ENCODE measurements at places on chromosomes 1 and 21.

DNA sequence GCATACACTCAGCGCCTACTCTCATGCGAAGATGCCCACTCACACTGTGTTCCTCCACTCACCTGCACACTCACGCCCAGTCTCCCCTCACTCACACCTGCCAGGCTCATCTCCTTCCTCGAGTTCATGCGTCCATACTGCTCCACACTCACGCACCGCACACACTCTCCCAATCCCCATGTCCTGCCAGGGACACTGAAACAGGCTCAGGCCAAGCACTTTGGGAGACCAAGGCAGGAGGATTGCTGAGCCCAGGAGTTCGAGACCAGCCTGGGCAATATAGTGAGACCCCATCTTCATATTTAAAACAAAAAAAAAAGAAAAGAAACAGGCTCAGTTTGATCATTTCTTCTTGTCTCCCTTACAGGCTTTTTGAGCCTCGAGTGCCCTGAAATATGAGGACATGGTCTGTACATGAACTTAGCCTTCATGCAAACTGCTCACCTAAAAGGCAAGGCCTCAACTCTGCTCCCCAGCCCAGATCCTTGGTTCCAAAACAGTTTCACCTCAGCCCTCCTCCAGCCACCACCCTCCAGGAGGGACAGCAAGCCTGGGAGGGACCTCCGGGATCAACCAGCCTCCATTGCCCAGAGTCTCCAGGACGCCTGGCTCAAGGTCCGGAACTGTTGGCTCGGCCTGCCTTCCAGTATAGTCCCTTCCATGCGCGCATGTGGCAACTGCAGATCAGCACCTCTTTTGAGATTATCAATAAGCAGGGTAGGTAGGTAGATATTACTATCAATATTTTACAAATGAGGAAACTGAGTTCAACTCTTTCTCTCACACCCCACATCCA lies 2.4 kb upstream of the PTAFR start:
- no peak for DNase-seq

DNA sequence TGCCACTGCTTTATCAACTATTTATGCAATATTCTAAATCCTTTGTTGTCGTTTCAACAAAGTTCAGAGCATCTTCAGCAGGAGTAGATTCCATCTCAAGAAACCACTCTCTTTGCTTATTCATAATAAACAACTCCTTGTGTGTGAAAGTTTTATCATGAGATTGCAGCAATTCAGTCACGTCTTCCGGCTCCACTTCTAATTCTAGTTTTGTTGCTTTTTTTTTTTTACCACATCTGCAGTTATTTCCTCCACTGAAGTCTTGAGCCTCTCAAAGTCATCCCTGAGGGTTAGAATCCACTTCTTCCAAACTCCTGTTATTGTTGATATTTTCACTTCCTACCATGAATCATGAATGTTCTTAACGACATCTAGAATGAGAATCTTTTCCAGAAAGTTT lies 14.8 kb upstream of the ETS2 start:
- no peak for DNase-seq

DNA sequence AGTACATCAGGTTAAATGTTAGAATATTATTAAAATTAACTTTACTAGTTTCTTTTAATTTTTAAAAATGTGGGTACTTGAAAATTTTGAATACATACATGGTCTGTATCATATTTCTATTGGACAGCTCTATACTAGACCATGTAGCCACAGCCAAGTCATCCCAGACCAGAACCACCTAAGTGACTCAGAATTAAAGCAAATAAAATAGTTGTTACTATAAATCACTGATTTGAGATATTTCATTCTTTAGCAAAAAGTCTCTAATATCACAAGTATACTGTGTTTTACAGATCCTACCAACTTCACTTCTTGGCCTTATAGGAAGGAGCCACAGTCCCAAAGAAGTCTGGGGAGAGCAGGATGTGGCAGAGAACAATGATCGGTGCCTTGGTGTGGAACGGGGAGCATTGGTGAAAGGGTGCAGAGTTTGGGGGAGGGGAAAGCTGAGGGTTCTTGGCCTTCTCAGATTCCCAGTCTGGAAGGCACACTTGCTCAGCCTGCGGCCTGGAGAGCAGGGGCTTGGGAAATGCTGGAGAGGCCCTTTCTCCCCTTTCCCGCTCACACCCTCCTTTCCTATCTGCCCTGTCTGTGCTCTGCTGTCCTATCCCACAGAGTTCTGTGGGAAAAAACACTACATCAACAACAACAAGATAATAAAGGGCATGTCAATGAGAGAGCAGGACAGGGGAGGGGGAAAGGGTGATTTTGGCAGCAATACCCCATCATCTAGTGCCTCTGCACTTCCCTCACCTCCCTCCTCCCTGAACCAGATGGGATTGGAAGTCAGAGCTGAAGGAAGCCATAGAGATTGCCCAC lies 122.1 kb downstream of the NGF start:
- no peak for DNase-seq

DNA sequence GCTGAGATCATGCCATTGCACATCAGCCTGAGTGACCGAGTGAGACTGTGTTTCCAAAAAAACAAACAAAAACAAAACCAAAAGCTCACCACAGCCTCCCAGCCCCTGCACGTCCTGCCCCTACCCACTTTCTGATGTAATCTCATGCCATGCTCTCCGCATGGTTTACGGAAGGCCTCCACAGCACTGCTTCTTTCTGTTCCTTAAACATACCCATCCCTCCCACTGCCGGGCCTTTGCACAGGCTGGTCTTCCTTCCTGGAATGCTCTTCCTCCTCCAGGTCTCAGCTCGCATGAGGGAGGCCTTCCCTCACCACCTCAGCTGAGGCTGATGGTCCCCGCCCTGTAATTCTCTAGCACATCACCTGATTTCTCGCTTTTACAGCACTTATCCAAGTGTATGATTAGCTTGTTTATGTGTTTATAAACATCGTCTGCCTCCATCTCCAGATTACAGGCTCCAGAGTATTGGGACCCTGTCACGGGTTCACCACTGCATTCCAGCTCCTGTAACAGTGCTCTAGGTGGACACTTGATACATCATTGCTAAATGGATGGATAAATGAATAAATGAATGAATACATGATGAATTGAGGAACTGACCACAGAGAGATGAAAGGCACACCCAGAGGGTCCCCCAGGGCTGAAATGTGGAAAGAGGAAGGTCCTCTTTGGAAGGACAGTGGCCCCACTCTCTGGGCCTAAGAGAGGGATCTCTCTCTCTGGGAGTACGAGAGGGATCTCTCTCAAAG lies 22.1 kb downstream of the TCEA3 start:
- DNase-seq, result no peak

GRCh38 chr21:29245863-29246262 lies 52.9 kb upstream of the BACH1 start:
- no peak for DNase-seq

- DNase-seq, result peak; percentile 83
Observed at GRCh38 chr1:62175568-62176179, 19.0 kb upstream of the L1TD1 start.

GRCh38 chr1:58785442-58786058 lies 1.7 kb upstream of the JUN start:
- peak; percentile 83 for DNase-seq

DNA sequence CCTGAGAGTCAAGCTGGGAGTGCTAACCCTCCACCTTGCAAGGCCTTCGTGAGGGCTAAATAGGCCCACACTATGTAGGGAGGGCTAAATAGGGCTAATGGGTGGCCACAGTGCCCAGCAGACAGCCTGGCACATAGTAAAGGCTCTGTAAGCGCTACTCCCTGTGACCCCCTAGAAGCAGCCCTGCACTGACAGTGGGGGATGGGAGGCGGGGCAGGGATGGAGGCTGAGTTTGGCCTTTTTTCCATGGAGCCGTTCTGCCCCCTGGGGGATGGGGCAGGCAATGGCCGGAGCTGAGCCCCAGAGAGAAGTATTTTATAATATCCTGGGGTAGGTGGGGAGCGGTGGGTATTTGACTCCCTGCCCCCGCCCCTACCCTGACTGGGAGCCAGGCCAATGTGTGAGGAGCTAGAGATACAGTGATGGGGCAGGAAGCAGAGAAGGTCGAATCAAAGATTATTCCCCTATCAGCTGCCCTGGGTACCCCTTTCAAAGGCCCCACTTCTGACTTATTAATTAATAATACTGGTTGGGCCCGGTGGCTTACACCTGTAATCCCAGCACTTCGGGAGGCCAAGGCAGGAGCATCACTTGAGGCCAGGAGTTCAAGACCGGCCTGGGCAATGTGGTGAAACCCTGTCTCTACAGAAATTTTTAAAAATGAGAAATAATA lies 42.3 kb downstream of the LACTBL1 start:
- DNase-seq, result peak; percentile 74

GRCh38 chr1:190963321-190963720 lies 485.7 kb upstream of the BRINP3 start:
- DNase-seq, result peak; percentile 41

GRCh38 chr21:16587681-16588375 lies 858.0 kb downstream of the USP25 start:
- DNase-seq, result peak; percentile 34

DNA sequence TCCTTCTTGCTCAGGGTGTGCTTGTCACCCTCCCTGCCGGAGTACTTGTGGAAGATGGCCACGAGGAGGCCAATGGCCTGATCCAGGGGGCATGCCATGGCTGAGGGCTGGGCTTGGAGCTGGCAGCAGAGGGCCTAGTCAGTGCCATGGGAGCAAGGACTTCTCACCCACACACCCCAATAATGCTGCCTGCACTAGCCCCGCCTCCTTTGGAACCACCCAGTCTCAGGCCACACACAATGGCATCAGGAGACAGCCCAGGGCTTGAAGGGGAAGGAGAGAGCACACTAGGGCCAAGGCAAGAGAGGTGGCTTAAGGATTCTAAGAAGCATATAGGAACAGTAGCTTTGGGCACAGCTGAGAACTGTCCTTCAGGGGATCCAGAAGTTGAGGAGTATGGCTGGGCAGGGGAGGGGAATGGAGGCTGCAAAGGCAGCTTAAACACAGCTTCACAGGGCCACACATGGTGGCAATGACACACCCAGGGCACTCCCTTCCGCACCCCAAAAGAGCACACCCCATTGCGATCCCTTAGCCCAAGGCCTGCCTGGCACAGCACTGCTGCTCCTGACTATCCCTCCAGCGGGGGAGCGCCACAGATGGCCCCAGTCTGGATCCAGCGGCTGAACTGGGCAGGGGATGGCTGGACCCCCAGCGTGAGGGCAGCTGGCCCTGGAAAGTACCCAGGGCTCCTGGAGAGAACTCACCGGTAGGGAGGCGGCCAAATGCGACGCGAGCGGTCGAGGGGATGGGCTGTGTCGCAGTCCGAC lies at the start of gene S100A6:
S100A6 (minus strand) TSS at position 750 of the 770 bp plus-strand sequence; CDS start at position 98, 652 bp downstream.
- peak; percentile 56 for DNase-seq

DNA sequence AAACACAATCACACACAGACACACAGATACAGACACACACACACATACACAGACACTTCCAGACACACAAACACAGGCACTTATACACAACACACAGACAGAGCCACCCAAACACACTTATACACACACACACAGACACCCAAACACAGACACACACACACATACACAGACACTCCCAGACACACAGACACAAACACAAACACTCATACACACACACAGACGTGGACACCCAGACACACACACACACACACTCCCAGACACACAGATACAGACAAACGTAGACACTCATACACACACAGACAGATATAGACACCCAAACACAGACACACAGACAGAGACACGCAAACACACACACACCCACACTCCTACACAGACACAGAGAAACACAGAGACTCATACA lies 272.1 kb downstream of the GRIK3 start:
- DNase-seq, result no peak

DNA sequence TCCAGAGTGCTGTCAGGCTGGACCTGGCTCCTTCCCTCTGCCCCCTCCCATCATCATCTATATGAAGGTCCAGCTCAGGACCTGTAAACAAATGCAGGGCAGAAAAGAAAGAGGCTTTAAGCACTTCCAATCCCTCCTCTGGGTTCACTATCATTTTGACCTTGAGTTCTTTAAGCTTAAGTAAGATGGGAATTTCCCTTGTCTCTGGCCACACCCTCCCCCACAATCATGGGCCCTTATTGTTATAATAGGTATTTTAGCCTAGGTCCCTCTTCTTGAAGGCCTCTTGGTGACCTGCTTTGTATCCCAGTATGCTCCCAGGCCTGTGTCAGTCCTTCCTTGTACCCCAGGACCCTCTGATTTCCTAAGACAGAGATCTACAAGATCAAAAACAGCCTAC lies 45.1 kb upstream of the EPS15 start:
- no peak for DNase-seq

DNA sequence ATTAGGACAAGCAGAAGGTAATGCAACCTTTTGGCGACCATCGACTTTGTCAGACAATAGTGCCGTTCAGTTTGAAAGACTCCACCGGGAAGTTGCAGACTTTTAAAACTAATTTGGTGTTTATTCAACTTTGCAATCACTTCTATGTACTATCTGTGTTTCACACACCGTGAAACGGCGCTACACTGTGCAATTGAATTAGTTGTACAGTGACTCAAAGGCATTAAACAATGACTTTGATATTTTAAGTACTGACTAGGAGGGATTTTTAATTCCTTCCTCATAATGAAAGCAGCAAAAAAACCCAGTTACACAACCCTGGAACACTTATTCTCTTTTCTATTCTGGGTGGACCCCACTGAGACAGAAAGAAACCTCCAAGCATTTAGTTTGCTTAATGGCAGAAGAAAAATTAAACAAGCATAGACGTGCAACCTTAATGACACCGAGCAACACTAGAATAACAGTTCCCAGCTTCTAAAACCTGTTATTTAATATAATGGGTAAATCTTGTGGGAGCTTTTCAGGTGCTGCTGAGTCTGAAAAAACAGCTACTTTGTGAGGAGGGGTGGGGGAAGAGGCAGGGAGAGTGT lies 176.8 kb downstream of the LMO4 start:
- no peak for DNase-seq

DNA sequence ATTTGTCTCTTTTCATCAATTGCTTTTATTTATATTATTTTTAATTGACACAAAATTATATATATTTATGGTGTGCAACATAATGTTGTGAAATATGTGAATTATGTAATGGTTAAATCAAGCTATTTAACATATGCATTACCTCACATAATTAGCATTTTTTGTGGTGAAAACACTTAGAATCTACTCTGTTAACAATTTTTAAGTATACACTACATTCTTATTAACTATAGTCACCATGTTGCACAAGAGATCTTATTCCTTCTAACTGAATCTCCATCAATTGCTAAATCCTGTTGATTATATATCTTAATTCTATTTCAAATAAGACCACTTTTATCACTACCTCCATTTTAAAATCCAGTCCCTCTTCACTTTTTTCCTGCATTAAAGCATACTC lies 42.5 kb downstream of the PLPPR5 start:
- no peak for DNase-seq

DNA sequence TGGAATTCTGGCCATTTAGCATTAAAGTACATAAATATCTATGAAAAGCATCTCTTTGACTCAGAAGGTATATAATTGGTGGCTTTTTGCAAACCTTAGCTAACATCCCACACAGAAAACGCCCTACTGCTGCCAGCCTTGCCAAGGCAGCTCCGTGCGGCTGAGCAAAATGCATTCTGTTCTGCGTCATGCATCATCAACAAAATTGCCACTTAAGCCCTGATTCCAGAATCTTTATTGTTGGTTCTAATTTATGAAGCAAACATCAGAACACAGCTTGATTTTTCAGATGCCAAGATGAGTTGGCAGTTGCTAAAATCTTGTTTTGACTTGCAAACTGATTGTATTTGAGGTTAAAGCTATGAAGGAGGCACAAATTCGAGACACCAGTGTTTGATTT lies 314.9 kb upstream of the DEPDC1 start:
- no peak for DNase-seq

GRCh38 chr1:172483448-172483847 lies 39.6 kb upstream of the PIGC start:
- no peak for DNase-seq

- DNase-seq, result no peak
Observed at GRCh38 chr1:204321665-204322064, 38.1 kb downstream of the PLEKHA6 start.

Measured in tongue (tissue), 3 donors.